Stimulated activated CD4-positive, alpha-beta T cell treated with anti-CD3 and anti-CD28 coated beads, Interleukin-2, amount 100 ng/mL, for 24 hours (primary cell): ENCODE measurements at places on chromosomes 2 and 18.
A peak's percentile ranks its signal among the peaks of the same experiment; 100 is the strongest.

DNA sequence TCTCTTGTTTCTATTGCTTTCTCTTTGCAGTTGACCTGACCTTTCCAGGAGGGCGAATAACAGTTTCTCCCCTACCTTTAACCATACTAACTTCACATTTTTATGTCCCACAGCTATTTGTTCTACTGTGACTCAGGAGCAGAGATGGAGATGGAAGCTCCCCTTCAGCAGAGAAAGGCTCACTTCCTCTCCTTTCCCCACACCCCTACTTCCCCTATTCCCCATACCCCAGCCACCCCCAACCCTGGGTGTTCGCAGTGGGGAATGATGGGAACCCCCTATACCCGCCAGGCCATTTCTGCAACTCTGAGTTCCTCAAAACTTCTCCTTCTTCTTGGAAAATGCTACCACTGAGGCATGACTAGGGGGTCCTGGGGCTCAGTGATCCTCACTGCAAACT is 285.4 kb upstream of the MGAT5 start:
- DNase-seq: no peak

- DNase-seq: no peak
These were observed 184.2 kb downstream of the ZNF385B start for GRCh38 chr2:179677077-179677688.

DNA sequence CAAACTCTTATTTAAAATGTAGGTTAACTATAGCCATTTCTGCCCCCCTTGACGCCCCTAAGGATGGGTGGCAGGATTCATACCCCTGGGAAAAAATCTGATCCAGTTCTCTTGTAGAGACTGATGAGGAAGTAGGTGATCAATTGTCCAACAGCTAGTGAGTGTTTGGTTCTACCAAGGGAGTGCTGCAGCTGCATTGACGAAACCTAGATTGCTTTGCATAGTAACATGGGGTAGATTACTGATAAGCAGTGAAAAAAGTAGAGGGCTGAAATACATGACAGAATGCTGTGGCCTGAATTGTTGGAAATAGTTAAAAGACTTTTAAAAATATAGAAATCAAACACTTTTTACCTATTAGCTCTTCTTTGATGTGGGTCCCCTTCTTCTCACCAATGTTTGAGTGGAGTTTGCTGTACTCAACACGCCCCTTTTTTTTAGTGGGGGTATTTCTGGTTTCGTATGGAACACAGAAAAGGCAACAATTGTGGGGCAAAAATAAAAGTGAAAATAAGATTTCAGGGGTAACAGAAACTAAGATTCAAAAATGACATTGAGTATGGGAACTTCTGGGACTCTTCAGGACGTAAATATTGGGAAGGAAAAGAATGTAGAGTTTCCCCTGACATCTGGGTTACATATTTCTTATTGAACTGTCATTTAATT is 66.2 kb downstream of the MAIP1 start:
- no peak for DNase-seq

DNA sequence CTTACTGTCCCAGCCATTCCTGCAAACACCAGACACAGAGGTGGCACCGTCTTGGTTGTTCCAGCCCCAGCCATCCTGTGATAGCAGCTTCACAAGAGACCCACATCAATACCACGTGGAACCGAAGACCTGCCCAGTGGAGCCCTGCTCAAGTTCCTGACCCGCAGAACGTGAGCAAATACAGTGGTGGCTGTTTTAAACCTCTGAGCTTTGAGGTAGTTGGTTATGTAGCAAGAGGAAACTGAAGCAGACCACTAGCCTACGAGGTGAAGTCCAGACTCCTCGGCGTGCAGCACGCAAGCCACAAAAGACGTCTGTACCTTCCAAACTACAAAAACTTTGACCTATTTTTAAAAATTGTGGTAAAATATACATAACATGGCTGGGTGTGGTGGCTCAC is 96.1 kb upstream of the ODC1 start:
- no peak for DNase-seq

GRCh38 chr2:30406853-30407252 is 40.2 kb upstream of the LCLAT1 start:
- DNase-seq: no peak

GRCh38 chr2:61722800-61723199 is 131.1 kb downstream of the FAM161A start:
- no peak for DNase-seq

DNA sequence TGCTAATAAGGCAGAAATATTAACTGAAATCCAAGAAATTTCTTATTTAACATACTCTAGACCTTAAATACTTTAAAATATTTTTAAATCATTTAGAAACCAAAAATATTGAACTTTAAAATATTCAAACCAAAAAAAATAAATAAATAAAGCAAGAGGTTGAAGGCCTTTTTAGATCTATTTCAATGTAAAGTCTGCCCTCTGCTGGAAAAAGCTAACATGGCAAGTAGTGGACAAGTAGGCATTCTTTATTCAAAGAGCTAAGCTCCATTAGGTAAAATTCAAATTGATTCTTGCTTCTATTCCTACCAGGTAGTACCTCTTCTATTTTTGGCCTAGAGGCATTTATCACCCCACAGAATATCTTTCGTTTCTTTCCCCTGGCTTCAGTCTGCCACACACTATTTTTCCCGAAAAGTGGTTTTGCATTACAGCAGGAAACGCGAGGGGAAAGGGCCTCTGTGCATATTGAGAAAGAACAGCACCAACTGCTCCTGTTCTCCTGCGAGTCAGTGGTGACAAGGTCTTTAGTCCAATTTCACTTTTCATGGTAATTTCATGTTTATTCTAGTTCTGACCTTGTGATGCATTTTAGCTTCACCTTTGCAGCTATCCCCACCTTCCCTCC is 20.4 kb downstream of the IFIH1 start:
- DNase-seq: peak; percentile 66

DNA sequence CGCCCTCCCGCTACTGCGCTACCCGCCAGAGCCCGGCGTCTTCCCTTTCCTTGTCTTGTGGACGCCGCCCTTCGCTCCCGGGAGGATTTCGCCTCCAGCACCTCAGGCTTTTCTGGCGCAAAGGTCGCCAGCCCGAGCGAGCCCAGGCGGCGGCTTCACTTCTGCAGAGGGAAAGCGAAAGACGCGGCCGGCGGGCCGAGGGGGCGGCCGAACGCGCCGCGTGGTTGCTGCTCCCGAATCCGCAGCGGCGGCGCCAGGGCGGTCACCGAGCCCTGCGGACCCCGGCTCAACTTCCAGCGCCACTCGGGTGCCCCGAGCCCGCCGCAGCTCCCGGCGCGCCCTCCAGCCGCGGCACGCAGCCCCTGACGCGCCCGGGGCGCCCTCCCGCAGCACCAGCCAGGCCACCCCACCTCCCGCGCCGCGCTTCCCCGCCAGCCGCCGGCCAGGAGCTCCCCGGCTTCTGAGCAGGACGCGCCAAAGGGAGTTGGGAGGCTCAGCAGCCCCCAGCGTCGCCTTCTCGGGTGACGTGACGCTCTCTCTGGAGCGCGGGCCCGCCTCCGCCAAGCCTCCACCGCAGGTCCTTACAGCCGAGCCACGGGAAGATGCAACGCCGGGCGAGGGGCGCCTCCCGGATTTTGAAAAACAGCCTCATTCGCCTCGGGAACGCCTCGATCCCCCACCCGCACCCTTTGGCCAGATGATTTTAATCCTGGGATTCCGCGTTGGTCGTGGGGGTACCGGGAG is 84.9 kb upstream of the EPB41L3 start:
- DNase-seq: peak; percentile 19

DNA sequence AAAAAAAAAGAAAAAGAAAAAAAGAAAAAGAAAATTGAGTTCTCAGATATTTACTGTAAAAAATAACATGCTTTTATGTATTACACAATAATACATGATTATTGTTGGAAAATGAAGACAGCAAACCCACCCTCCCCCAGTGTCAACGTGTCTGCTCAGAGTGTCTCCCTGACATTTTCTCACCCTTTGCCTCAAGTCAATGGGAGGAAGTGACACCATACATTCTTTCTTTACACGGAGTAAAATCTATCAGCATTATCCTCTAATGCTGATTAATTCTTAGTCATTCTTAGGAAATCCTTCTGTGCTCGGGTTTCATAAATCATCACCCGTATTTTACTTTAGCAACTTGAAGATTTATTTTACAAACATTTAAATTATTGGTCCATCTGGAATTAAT is 32.0 kb downstream of the CTAGE1 start:
- DNase-seq: no peak

DNA sequence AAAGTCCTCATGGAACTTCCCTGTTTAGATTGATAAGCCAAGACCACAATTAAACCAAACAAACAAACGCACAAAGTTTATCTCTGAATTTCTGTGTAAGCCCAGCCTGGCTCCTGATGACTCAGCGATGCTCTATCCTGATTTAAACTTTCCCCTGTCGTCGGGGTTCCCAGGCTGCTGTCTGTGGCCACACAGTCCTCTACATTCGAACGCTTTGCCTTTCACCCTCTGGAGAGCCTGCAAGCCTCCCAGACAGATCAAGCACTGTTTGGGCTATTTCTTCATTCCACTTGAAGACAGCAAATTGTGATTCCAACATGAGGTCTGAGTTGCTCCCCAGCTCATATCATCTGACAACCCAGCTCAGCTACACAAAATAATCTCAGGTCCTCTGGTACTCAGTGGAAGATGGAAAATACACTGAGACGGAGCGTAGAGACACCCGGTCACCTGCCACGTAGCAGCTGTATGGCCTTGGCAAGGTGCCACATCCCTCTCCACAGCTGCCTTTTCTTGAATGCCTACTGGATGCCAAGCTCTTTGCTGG is 51.2 kb downstream of the CYRIA start:
- DNase-seq: no peak

- no peak for DNase-seq
These were observed 210.8 kb upstream of the RAB6C start for GRCh38 chr2:129768485-129769184.

DNA sequence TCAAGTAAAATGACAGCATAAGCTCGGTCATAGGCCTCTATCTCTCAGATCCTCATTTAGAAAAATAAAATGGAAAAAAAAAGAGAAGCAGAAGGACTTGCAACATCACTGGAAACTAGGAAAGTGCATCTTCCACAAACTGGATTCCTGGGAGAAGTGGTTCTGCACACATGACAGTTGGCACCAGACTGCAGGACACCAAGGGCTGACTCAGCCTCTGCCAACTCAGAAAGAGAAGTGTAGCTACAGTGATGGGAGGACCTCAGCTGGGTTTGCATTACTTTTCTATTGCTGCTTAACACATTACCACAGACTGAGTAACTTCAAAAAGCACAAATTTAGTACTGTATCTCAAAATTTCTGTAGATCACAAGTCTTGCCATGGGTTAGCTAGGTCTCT is 409.5 kb upstream of the GCFC2 start:
- DNase-seq: no peak

DNA sequence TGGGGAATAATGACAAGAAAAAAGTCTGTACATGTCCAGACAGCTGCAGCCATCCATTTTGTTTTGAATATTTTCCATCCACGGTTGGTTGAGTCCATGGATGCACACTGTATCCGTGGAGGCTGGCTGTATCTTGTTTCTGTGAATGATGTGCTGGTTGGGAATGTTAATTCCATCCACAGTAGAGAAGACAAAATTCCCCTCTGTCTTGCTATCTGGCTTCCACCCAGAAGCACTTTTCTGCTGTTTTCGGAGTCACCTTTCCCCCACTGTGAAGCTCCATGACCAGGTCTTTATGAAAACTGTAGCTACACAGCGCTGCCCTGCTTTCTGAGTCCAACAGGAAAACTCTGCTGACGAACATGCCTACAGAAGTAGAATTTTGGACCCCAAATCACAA is 122.3 kb downstream of the HRH4 start:
- no peak for DNase-seq
